ENCODE measurements at places on chromosomes 4 and X.

GRCh38 chr4:40662962-40663604, 33.4 kb upstream of the RBM47 start:
- DNase-seq, result no peak

- peak; percentile 45 for DNase-seq
Measured at GRCh38 chr4:144355811-144356757, 215.6 kb upstream of the GYPA start.

DNA sequence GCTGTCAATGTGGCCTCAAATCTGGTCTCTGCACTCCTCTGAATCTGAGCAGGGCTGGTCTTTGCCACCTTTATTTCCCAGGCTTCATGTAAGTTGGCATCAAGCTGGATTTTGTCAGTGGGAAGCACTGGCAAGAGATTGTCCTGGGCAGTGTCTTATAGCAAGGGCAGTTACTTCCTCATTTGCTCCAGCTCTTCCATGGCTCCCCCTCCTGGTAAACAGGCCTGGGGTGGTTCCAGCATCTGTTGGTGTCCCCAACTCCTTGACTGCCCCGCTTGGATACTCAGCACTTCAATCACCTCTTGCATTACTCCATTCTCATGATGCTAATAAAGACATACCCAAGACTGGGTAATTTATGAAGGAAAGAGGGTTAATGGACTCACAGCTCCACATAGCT, 15.0 kb upstream of the REST start:
- DNase-seq, result no peak

DNA sequence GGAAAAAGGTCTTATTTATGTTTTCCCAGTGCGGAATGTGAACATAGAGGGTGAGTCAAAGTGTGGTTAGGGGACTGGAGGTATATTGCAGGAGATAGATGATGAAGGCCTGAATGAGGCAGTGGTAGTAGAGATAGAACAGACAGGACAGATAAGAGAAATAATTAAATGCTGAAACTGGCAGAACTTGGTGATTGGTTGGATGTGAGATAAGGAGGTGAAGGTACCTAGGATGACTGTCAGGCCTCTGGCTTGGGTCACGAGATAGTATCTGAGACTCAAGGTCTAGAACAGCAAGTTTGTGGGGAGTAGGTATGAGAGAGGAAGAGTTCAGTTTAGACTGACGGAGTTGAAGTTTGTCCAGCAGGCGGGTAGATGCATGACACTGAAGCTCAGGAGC, 3.5 kb downstream of the MND1 start:
- peak; percentile 53 for DNase-seq

GRCh38 chr4:117983541-117984365, 50.5 kb upstream of the NDST3 start:
- DNase-seq, result no peak

DNA sequence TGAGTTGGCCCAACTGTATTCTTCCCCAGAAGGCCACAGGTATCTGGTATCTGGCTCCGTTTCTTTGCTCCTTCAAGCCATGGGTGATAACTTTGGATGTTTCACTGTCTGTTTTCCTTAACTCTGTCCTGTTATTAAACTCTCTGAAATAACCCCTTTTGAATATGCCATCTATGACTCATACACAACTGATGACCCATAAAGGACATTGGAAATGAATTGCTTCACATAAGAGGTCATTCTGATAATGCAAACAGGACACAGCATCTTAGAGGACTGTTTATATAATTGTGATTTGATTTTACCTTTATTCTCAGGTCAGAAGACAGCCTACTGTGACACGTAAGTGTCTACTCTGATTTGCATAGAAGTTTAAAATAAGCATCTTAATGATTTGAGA, 227.7 kb downstream of the VEGFC start:
- DNase-seq, result no peak

DNA sequence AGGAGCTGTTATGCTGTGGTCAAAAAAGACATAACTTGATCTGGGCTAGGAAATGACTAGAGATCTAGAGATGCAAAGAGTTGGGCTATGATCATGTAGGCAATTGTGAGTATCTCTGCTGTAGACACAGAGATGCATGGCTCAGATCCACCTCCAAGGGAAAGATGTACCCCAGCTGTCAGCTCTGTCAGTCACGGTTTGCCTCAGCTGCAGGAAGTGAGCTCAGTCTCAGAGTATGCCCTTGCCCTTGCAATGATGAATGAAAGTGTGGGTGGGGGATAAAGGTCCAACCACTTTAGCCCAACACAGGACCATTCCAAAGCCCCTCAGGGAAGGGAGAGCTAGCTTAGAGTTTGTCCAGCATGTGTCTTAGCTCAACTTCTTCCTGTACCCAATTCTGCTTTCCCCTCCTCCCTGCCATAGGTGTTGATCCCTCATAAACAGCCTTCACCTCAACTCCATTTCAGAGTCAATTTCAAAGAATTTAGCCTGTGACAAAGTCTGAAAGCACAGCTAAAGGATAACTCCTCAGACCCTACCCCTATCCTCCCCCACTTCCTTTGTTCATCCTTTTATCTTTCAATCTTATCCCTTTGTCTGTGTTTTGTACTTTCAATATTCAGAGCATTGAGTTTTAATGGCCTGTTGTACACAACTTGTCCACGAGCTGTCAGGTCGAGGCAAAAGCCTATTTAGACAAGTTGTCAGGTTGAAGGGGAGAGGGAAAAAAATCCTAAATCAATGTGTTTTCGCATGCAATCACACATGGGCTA, 90.6 kb downstream of the MID1IP1 start:
- DNase-seq, result no peak

GRCh38 chr4:7980036-7980435, 40.4 kb upstream of the AFAP1 start:
- no peak for DNase-seq

DNA sequence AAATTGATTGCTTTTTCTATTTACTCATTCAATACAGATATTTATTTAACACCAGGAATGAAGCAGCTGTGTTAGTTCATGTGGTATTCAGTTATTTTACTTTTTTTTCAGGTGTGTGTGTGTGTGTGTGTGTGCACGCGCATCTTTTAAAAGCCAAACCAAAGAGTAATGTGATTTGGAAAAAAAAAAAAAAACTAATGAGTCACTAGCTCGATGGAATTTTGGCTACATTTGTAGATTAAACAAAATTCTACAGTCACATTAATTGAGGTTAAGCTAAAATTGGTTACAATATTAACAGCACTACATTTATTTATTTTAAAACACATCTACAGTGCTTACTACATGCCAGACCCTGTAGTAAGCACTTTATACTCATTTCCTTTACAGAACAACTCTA, 66.8 kb downstream of the HHIP start:
- no peak for DNase-seq

GRCh38 chr4:185794637-185795036, 17.4 kb downstream of the SORBS2 start:
- no peak for DNase-seq

DNA sequence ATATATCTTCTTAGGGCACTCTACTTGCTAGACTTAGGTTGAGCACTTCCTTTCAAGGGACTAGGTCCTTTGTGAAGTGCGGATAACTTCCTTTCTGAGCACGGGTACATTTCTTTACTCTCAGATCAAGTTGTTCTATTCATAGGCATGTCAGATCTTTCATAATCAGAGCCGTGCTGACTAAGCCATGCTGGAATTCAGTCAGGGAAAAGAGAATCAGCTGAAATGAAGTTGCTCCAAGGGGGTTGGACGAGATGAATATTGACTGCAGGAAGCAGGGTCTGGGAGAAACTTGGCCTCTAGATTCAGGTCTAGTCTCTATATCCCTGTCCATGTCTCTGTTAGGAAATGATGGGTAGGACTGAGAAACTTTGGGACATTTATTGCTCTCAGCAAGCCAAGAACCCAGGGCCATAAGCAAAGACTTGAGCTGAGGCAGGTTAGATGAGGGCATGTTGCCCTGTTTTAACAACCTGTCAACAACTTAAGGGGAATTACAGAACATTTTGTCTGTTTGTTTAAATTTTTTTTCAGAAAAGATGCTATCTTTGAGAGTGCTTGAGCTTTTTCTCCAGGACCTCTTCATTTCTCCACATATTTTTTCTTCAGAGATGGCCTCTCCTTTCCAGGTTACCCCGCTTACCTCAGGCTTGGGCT, 28.3 kb downstream of the AREG start:
- DNase-seq, result no peak

- no peak for DNase-seq
Measured at GRCh38 chr4:141311246-141312204, 90.8 kb downstream of the ZNF330 start.

GRCh38 chrX:15475021-15475420, 18.1 kb downstream of the PIR start:
- DNase-seq, result no peak

- DNase-seq, result peak; percentile 78
Measured at GRCh38 chr4:156970501-156971164, 966 bp downstream of the PDGFC start.

GRCh38 chr4:157803845-157804521, 368.8 kb downstream of the GASK1B start:
- peak; percentile 28 for DNase-seq

DNA sequence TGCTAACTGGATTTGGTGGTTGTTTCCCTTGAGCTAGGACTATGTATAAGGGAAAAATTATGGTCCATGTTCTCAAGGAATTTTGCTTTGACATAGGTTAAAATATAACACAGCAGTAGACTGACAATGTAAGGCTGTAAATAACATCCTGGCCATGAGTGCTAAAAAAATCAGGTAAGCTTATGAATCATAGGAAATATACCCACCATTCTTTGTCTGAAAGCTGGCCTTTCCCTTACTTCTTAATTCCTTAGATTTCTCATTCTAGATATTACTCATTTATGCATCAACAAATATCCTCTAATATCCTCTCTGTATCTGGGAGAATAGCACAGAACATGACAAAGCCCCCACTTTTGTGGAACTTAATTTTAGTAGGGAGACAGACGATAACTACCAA, 6.8 kb upstream of the CHRNA9 start:
- DNase-seq, result no peak

- no peak for DNase-seq
Measured at GRCh38 chr4:85955620-85956292, 404.1 kb downstream of the MAPK10 start.

- DNase-seq, result peak; percentile 64
Measured at GRCh38 chrX:106898462-106898861, 4.7 kb downstream of the RIPPLY1 start.

- no peak for DNase-seq
Measured at GRCh38 chr4:71243091-71243833, 95.6 kb upstream of the SLC4A4 start.

DNA sequence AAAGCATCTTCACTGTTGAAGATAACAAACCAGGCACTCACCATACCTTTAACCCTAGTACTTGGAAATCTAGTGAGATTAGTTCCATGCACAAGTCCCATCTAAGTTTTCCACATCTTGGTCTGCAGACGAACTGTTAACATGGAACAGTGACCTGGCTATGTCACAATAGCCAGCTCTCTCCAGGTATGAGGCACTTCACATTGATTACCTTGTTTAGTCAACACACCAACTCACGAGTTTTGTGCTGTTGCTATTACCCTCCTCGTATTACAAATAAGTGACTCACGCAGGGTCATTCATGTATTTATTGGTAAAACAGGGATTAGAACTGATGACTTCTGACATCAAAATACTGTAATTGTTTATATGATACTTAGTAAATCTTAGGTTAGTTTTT, 36.4 kb upstream of the FRAS1 start:
- no peak for DNase-seq

DNA sequence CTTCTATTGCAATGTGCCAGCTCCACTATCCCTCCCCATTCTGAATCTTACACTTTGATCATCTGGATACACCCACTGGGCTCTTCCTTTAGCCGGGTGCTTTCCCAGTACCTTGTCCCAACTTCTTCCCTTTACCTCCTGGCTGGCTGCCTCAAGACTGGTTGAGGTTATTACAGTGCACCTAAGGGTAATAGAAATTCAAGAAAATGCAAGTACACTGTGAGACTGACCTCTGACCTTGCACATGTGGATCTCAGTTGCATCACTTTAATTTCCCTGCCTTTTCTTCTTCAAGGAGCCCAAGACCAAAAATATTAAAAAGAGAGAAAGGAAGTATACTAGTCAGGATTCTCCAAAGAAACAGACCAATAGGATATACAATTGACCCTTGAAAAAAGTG, 53.9 kb upstream of the NOCT start:
- no peak for DNase-seq

GRCh38 chrX:332496-332860, 13.9 kb upstream of the GTPBP6 start:
- DNase-seq, result no peak

DNA sequence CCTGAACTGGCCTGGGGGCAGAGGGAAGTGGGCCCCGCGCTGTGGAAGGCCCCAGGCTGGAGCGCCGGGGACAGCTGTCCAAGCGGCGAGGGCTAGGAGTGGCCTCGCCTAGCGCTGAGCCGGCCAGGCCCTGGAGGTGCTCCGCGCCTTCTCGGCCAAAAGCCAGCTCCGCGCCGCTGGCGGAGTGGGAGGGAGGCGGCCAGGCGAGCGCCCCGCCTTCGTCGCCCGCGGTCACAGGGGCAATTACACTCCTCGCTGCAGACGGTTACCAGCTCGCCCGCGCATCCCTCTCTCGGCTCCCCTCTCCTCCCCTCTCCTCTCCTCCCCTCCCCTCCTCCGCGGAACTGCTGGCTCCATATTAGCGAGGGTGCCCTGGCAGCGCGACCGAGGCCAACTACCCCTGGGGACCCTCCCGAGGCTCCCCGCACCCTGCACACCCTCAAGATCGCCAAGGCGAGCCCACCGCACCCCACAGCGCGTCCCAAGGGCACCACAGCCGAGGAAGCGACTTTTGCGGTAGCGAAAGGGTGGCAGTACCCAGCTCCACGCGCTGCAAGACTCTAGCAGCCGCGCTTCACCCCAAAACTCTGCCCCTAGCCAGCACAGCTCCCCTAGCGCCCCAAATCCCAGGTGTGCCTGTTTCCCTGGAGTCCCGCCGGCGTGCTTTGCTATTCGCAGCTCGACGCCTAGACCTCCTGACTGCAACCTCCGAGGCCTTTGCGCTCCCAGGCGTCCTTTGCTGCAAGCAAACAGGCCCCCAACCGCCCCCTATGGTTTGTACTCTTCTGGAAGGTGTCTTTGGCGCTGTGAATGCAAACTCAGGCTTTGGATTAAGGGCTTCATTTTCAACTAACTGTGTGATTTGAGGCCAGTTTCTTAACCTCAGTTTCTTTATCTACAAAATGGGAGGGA, 91.4 kb downstream of the BCOR start:
- peak; percentile 57 for DNase-seq

DNA sequence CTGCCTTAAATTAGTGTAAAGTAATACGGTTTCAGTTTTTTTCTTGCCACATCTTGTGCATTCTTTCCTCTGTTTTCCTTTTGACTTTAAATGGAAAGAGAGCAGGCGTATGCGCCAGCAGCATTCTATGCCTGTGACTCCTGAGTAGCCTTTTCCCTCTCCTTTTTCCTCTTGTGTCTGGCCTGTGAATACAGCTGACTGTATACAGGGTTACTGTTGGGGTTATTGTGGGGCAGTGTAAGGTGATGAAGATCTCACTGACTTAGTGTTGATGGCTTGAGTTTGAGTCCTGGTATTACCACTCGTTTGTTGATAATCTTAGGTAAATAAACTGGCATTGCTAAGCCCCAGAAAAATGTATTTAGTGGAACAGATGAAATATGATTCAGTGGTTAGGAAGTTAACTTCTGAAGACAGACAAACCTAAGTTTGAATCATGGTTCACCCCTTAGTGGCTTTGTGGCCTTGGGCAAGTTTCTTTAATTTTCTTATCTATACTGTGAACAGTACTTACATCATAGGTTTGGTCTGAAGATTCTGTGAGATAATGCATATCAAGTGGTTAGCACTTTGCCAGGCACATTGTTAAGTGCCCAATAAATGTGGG, 105.1 kb downstream of the FNIP2 start:
- DNase-seq, result no peak

- no peak for DNase-seq
Measured at GRCh38 chrX:19342331-19342906, 1.3 kb upstream of the PDHA1 start.

- DNase-seq, result no peak
Measured at GRCh38 chr4:61520681-61521160, 320.6 kb downstream of the ADGRL3 start.

All from large intestine (tissue), 12 donors.